Left renal cortex interstitium (tissue), 4 donors: ENCODE measurements at places on chromosomes 6 and 20.

DNA sequence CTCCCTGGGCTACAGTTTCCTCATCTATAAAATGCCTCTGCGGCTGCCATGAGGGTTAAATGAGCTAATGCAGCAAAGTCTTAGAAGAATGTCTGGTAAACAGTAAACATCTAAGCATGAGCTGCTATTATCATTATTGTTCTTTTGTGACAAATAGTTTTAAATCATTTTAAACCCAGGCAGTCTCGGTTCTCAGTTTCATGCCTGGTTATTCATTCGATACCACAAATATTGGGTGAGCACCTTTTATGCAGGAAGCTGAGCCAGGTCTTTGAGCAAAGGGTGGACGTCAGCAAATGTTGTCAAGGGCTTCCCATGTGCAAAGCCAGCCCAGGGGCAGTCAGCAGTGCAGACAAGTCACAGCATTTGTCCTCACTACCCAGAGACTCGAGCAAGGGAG lies 128.7 kb downstream of the NFATC2 start:
- no peak for DNase-seq

GRCh38 chr6:35213824-35214756 lies at the start of gene SCUBE3:
SCUBE3 (plus strand) TSS chr6:35213956; CDS start chr6:35214419, 463 bp downstream.
- DNase-seq = no peak

- DNase-seq = no peak
These were observed 193.7 kb downstream of the TFAP2A start for GRCh38 chr6:10221178-10221577.

DNA sequence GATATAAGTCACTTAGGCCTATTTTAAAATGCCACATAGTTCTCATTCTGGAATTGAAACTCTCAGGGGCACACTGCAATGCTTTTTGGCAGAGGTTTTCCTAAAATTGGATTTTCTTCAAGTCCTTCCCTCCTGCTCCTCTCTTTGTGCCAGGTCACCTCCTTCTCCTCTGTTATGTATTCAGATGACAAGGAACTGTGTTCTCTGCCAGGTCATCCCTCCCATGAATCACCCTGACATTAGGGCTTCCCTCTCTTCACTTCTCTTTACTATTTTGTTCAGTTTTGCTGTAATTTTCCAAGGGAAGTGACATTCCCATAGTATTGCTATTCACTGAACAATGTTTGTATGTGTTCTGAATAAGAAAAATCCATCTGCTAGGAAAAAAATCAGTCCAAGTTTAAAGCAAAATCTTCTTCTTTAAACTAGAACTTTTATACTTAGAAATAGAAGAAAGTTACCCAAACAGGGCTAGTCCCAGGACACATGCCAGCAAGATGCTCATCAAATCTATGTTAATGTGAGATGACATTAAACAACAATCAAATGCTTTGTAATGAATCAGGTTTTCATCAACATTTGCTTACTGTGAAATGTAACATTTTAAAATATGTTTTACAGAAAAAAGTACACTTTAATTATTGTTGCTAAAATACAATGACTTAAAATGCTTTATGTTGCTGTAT lies 461.1 kb downstream of the MMUT start:
- DNase-seq = no peak

GRCh38 chr20:39568109-39568508 lies 606.0 kb downstream of the DHX35 start:
- no peak for DNase-seq

DNA sequence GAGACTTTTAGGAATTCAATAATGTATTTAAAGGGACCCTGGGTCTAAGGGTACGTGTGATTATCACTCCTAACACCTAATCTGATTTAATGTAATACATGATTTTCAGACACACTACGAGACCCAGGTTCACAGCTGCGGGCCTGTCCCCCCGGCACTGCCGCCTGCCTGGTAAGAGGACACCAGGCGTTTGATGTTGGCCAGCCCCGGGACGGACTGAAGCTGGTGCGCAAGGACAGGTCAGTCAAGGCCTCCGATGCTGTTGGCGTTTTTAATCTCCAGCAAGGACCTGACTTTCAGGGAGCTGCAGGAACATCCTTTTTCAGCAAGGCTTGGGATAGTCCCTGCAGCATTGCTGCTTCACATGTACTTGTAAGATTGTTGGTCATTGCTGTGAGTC lies 58.2 kb downstream of the IGF2R start:
- DNase-seq = no peak

GRCh38 chr6:19705606-19706005 lies 131.6 kb upstream of the ID4 start:
- DNase-seq = no peak

- DNase-seq = no peak
These were observed 124.7 kb upstream of the SUPT3H start for GRCh38 chr6:45502456-45502855.
